ENCODE measurements at places on chromosomes 1 and 21.

- no peak overlapping the region for H3K4me3 ChIP-seq
- H3K27me3 ChIP-seq, result peaks cover 82% of the 10 kb centered on the region
- no peaks in the 10 kb centered on the region for H3K36me3 ChIP-seq
- no peak for DNase-seq
These were observed 2.2 kb downstream of the TBX15 start for GRCh38 chr1:118985640-118986554.

- DNase-seq, result no peak
- H3K27ac ChIP-seq, result no peak overlapping the region
- H3K4me3 ChIP-seq, result no peak overlapping the region
- no peaks in the 10 kb centered on the region for H3K36me3 ChIP-seq
- peaks cover 18% of the 10 kb centered on the region for H3K4me1 ChIP-seq
These were observed 62.0 kb upstream of the NEK2 start for GRCh38 chr1:211737115-211738035.

DNA sequence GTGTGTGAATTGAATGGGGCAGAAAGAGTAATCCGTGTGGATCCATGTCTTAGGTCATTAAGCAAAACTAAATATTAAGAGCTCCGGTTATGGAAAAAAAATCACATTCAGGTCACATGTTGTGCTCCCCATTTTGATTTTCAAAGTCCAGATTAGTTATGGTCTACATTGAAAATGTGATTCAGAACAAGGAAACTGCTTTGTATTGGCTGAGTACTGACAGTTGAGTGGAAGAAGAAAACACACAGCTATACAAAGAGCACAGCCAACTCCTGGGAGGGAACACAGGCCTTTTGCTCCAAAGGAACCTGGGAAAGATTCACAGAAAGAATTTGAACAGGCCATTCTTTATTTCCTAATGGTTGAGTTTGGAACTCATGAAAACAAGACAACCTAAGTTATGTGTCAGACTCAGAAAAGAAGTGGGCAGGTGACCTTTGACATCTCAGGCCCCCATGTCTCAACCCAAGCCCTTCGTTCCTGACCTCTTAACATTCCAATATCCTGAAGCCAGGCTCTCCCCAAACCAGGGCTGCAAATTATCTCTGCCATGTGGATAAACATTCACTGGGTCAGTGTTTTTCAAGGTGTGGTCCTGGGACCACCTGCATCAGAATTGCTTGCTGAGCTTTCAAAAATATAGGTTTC is 159.3 kb upstream of the LMO4 start:
- H3K4me3 ChIP-seq, result no peak overlapping the region
- H3K27ac ChIP-seq, result no peak overlapping the region
- DNase-seq, result no peak
- H3K27me3 ChIP-seq, result peaks cover 12% of the 10 kb centered on the region
- no peaks in the 10 kb centered on the region for H3K36me3 ChIP-seq

DNA sequence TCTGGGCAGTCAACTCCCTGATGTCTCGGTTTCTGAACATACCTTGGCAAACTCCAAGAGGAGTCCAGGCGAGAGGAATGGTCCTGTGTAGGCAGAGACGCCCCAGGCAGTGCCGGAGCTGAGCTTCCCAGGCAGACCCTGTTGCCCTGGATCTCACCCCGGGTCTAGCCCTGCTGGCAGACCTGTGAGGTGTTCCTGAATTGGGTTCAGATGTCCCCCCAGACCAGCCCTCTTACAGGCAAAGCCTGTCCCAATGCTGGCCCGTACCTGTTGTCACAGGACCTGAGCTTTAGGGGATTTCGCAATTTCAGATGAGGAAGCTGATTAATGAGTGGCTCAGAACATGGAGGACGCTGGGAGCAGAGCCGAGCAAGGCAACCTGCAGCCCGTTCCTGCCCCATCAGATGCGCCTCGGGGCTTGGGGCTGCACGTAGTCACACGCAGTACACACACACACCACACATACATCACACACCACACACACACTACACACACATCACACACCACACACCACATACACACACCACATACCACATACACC is 38.5 kb upstream of the PDE9A start:
- H3K4me3 ChIP-seq, result peak overlapping the region; percentile 38
- no peaks in the 10 kb centered on the region for H3K27me3 ChIP-seq
- H3K4me1 ChIP-seq, result peaks cover 17% of the 10 kb centered on the region
- H3K27ac ChIP-seq, result peak overlapping the region; percentile 78
- DNase-seq, result peak; percentile 42
- peaks cover under 1% of the 10 kb centered on the region for H3K36me3 ChIP-seq

DNA sequence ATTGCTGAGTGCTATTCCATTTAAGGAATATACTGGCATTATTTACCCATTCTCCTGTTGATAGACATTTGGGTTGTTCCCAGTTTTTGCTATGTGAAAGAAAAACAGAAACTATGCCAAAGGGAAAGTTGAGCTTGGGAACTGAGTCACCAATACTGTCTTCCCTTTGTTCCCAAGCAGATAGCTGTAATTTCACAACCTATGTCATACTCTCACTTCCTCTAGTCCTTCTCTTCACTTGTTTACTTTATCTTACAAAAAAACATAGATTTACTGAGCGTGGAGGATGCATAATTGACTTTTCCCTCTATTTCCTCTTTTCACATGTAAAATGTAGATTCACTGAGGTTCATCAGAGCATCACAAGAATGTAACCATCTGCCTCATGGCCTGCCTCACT is 32.4 kb upstream of the PGBD5 start:
- peaks cover 10% of the 10 kb centered on the region for H3K27me3 ChIP-seq
- no peak overlapping the region for H3K27ac ChIP-seq
- H3K4me3 ChIP-seq, result no peak overlapping the region
- DNase-seq, result no peak

DNA sequence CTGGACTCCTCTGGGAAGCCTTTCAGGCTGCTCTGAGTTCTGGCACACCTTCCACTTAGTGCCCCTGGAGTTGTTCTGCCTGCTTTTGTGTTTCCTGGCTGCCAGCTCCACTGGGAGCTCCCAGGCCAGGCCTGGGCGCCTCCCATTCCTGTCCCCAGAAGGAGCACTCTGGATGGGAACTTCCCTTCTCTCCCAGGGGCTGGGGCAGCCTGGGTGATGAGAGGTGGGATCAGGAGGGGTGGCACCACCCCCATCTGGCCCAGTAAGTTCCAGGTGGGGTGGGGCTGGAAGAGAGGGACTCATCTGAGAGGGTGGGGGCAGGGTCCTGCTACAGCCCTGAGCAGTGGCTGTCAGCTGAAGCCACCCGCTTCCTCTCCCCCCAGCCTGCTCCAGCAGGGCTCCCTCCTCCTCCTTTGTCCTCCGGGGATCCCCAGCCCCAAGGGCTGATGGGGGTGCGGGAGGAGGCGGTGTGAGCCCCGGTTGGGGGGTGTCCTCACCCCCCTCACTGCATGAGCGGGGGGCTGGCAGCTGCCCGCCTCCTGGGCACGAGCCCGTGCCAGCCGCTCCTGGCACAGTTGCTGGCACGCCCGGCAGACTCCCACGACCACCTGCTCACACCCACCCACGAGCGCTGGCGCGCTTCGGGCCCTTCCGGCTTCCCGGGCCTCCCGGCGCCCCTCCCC is 4.7 kb downstream of the FOXO6 start:
- no peaks in the 10 kb centered on the region for H3K36me3 ChIP-seq
- DNase-seq, result peak; percentile 38
- H3K4me3 ChIP-seq, result peak overlapping the region; percentile 40
- peaks cover 2% of the 10 kb centered on the region for H3K4me1 ChIP-seq
- no peak overlapping the region for H3K27ac ChIP-seq

GRCh38 chr21:40386294-40386911 is 460.6 kb downstream of the DSCAM start:
- DNase-seq, result no peak
- H3K27ac ChIP-seq, result no peak overlapping the region
- H3K4me1 ChIP-seq, result no peaks in the 10 kb centered on the region
- H3K4me3 ChIP-seq, result no peak overlapping the region
- H3K27me3 ChIP-seq, result no peaks in the 10 kb centered on the region

- H3K27ac ChIP-seq, result no peak overlapping the region
- H3K36me3 ChIP-seq, result peaks cover 31% of the 10 kb centered on the region
- H3K4me3 ChIP-seq, result no peak overlapping the region
- no peaks in the 10 kb centered on the region for H3K4me1 ChIP-seq
- no peak for DNase-seq
- H3K27me3 ChIP-seq, result no peaks in the 10 kb centered on the region
These were observed 11.2 kb downstream of the WRAP73 start for GRCh38 chr1:3638676-3639075.

DNA sequence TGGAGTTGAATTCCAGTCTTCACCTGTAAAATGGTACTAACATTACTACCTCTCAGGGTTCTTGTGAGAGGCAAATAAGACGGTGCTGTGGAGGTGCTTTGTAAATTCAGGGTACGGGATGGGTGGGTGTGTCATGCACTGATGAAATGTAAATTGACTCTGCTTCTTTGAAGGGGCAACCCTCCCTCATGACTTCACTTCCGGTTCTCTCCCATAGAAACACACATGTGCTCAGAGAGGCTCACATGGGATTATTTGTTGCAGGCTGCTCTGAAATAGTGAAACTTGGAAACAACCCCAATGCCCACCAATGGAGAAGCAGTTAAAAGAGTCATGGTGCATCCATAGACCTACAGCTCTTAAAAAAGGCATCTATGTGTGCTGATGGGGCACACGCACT is 44.9 kb upstream of the SCMH1 start:
- no peak for DNase-seq
- no peaks in the 10 kb centered on the region for H3K36me3 ChIP-seq
- H3K4me1 ChIP-seq, result no peaks in the 10 kb centered on the region

DNA sequence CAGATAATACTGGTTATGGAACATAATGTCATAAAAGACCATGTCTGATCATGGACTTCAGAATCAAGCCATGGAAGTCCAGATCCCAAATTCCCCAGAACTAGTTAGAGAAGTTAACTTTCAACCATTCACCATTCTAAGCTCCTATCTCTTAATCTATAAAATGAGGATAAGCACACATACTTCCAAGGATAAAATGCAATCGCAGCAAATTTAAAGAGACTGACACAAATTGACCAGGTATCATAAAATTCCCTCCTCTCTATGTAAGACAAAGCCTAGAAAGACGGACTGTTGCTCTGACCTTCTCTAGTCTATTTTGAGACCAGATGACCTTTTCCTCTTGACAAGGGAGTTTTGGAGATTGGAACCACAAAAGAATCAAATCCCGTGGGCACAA is 426.7 kb downstream of the PLPP3 start:
- H3K4me3 ChIP-seq, result no peak overlapping the region
- no peaks in the 10 kb centered on the region for H3K27me3 ChIP-seq
- H3K4me1 ChIP-seq, result no peaks in the 10 kb centered on the region
- no peak for DNase-seq
- no peaks in the 10 kb centered on the region for H3K36me3 ChIP-seq

DNA sequence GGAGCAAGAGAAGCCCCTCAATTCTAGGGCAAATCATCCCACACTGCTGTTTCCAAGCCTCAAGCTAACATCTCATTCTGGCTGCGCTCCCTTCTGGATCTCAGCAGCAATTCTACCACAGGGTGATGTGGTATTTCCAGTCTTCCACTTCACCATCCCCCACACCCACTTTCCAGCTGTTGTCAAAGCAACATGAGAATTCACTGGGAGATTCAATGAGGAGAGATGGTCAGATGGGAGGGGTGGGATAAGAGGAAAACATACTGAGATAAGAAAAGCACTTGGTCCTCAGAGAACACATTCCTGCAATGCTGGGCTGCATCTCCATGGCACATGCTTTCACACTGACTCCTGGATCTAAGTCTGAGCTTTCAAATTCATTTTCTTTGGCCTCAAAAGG is 47.3 kb upstream of the LRRC52 start:
- peaks cover 11% of the 10 kb centered on the region for H3K27me3 ChIP-seq
- H3K36me3 ChIP-seq, result no peaks in the 10 kb centered on the region
- DNase-seq, result no peak
- no peaks in the 10 kb centered on the region for H3K4me1 ChIP-seq

DNA sequence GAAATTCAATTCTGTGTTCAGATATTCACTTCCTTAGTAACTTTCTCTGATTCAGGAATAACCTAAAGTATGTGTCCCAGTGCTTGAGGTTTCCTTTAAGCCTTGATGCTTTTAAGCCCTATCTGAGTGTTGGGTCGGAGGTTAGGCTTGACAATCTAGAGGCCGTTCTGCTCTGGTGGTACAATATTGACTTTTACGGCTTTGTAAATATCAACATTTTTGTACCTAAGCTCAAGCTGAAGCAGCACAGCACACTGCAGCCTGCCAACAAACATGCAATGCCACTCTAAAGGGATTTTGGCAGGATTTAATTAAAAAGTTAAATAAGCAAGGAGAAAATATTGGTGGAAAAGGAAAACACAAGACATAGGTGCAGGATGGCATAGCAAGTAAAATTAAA is 279.2 kb downstream of the NEGR1 start:
- H3K27me3 ChIP-seq, result no peaks in the 10 kb centered on the region
- no peak overlapping the region for H3K4me3 ChIP-seq
- no peaks in the 10 kb centered on the region for H3K36me3 ChIP-seq
- no peak overlapping the region for H3K27ac ChIP-seq
- no peak for DNase-seq
- H3K4me1 ChIP-seq, result no peaks in the 10 kb centered on the region

GRCh38 chr1:97778718-97779117 is 142.1 kb downstream of the DPYD start:
- no peaks in the 10 kb centered on the region for H3K36me3 ChIP-seq
- H3K4me1 ChIP-seq, result no peaks in the 10 kb centered on the region
- no peak overlapping the region for H3K27ac ChIP-seq

DNA sequence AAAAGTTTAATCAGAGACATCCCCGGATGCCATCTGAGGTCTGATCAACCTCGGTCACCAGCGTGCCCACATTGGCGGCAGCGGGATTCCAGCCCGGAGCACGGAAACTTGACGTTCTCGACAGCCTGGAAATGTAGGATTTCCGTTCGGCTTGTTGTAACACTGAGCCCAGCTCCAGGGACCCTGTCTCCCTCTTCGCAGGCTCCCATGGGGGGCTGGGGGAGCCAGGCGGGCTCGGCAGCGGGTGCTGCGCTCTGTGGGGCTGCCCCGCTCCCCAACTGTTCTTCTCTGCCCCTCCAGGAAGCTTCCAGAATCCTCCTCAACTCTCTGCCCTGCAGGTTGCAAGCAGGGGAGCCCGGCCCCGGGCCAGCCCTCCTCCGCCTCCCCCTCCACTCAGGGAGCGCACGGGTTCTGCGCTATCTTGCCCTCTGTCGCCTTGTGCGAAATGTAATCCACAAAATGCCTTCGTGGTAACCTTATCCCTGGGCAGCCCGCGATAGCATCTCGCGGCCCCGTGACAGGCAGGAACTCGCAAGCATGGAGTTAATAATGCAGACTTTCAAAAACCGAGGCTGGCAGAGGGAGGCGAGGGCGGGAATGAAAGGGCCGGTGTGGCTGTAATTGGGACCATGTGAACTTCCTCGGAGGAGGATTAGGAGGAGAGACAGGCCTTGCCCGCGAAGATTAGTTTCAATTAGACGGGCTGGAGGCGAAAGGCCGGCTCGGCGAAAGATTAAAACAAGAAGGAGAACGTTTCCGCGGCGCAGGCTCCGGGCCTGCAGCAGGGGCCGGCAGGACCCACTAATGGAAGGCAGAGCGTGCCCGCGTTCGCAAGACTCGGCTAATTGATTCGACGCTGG is 53.9 kb upstream of the TTC34 start:
- no peak for DNase-seq
- H3K36me3 ChIP-seq, result no peaks in the 10 kb centered on the region
- H3K27ac ChIP-seq, result no peak overlapping the region
- H3K4me1 ChIP-seq, result no peaks in the 10 kb centered on the region
- no peaks in the 10 kb centered on the region for H3K27me3 ChIP-seq
- no peak overlapping the region for H3K4me3 ChIP-seq
